ENCODE measurements at places on chromosomes 2 and 18. TPM values are rescaled to one million over a fixed set of nuclear protein-coding genes. Genes with fewer than 3 reads are reported as not detected.

The MAP2 gene
- 681 TPM for total RNA-seq

- DNase-seq: no peak
Measured at GRCh38 chr2:189076120-189076519, 101.9 kb downstream of the COL3A1 start.

The LPIN1 gene
- 26.7 TPM for total RNA-seq

GRCh38 chr2:134875309-134875708, 36.9 kb downstream of the ACMSD start:
- no peak for DNase-seq

GRCh38 chr18:26764586-26764985, 100.9 kb downstream of the AQP4 start:
- DNase-seq: no peak

GRCh38 chr2:151632993-151633565, 101.2 kb downstream of the NEB start:
- no peak for DNase-seq

The LHCGR gene
- total RNA-seq: 0.16 TPM

The M1AP gene
- not detected for total RNA-seq
